ENCODE measurements at places on chromosomes 4 and X. TPM values are rescaled to one million over a fixed set of nuclear protein-coding genes. Genes with fewer than 3 reads are reported as not detected.

The SYP gene
- total RNA-seq: 1.2 TPM

The GAGE2A gene
- 0.52 TPM for total RNA-seq

The ASB9 gene
- total RNA-seq: 2.9 TPM

The RRH gene
- 0.42 TPM for total RNA-seq

The EDNRA gene
- 2.0 TPM for total RNA-seq

The CLDN2 gene
- 0.10 TPM for total RNA-seq
